ENCODE measurements at places on chromosomes 4 and X. TPM values are rescaled to one million over a fixed set of nuclear protein-coding genes. Genes with fewer than 3 reads are reported as not detected.

DNA sequence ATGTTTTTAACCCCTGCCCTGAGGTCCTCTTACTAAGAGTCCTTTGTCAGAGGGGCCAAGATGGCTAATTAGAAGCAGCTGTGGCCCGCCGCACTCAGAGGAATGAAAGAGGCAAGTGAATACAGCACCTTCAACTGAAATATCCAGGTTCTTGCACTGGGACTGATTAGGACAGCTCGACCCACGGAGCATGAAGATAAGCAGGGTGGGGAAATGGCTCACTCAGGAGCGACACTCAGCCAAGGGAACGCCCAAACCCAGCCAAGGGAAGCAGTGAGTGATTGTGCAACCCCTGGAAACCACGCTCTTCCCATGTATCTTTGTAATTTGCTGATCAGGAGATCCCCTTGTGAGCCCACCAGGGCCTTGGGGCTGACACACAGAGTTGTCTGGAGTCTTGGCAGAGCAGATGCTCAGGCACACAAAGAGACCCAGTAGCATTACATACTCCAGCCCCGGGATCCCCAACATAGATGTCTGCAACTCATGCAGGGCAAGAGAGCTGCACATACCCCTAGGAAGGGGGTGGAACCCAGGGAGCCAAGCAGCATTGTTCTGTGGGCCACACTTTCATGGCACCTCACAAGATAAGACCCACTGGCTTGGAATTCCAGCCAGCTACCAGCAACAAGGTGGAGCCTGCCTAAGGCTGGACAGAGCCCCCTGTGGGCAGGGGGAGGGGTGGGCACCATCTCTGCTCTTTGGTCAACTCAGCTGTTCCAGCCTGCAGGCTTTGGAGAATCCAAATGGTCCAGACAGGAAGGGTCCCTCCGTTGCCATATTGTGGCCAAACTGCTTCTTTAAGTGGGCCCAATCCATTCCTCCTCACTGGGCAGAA, 23.3 kb downstream of the F8A3 start:
- no peaks in the 10 kb centered on the region for H3K4me1 ChIP-seq
- H3K36me3 ChIP-seq, result peaks cover 4% of the 10 kb centered on the region
- H3K4me3 ChIP-seq, result no peak overlapping the region
- no peak for DNase-seq
- no peaks in the 10 kb centered on the region for H3K27me3 ChIP-seq

Gene INTU
- 0.12 TPM for total RNA-seq

Gene LONRF3
- 0.35 TPM for total RNA-seq

- H3K27ac ChIP-seq, result peak overlapping the region; percentile 85
- peaks cover 34% of the 10 kb centered on the region for H3K36me3 ChIP-seq
- H3K4me1 ChIP-seq, result peaks cover 32% of the 10 kb centered on the region
Measured at GRCh38 chr4:10456260-10456594, 999 bp downstream of the ZNF518B start.

DNA sequence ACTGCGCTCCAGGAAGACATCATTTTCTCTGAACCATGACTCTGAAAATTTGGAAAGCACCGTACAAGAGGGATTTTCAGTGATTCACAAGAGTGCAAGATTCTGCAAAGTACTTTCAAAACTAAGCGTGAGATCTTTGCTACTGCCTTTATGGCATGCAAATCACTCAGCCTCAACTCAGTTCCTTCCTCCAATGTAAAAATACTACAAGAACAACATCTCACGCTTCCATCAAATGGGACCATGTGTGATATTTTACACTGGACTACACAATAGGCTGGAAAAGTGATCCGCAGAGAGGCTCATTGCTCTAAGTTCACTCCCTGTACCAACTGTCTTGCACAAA, 674 bp upstream of the IL15 start:
- H3K36me3 ChIP-seq, result peaks cover under 1% of the 10 kb centered on the region
- no peak overlapping the region for H3K27ac ChIP-seq
- H3K4me1 ChIP-seq, result peaks cover 24% of the 10 kb centered on the region
- peak overlapping the region; percentile 95 for H3K4me3 ChIP-seq
- H3K27me3 ChIP-seq, result peaks cover 14% of the 10 kb centered on the region

Gene MGARP
- total RNA-seq, result 0.20 TPM

DNA sequence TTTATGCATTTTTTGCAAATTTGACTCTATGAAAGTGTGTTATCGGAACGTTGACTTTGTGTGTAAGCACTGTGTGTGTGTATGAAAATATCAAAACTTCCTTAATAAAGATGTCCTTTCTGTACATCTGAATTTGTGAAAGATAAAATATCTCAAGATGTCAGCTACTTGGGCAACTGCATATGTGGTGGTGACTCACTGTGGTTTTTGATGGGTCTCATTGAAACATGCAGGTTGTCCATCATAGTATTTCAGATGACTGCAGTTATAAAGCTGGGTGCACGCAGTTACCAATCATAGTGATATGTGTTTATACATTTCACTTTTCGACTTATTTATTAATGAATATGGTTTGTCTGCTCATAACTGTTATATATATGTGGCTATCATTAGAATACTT, 19.7 kb upstream of the BBS12 start:
- DNase-seq, result no peak
- no peak overlapping the region for H3K27ac ChIP-seq
- H3K36me3 ChIP-seq, result no peaks in the 10 kb centered on the region
- peaks cover 35% of the 10 kb centered on the region for H3K4me1 ChIP-seq

GRCh38 chr4:11496351-11496829, 67.7 kb upstream of the HS3ST1 start:
- H3K4me1 ChIP-seq, result peaks cover 15% of the 10 kb centered on the region
- DNase-seq, result no peak
- no peak overlapping the region for H3K27ac ChIP-seq
- no peak overlapping the region for H3K4me3 ChIP-seq
- H3K27me3 ChIP-seq, result peaks cover 2% of the 10 kb centered on the region

- H3K4me1 ChIP-seq, result no peaks in the 10 kb centered on the region
- H3K27ac ChIP-seq, result no peak overlapping the region
- no peak for DNase-seq
- no peaks in the 10 kb centered on the region for H3K36me3 ChIP-seq
Measured at GRCh38 chrX:115023811-115024210, 6.4 kb upstream of the IL13RA2 start.

DNA sequence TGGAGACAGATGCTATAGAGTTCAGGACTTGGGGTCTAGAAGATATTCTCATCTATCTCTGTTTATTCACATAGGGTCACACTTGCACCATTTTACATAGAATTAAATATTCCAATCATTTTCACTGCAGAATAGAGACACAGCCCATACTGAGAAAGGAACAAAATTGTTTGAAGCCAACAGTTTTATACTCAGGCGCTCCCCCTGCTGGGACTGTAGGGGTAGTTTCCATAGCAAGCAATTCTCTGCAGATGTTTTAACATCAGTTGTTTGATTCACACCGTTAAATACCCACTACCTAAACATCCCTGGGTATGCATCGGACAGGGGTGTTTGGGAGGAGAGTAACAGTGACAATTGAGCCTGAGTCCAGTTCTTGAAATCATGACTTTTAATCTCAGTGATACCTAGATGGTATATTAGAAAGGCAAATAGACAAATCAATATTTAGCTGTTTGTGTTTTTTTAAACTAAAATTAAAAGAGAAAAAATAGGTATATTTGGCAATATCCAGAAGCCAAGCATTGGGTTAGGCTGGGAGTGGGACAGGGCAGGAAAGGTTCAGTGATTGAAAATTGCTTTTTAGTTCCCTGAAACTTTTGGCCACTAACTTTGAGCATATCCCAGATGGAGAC, 33.8 kb downstream of the LONRF3 start:
- H3K27me3 ChIP-seq, result no peaks in the 10 kb centered on the region
- H3K4me3 ChIP-seq, result no peak overlapping the region
- H3K36me3 ChIP-seq, result no peaks in the 10 kb centered on the region
